ENCODE measurements at places on chromosomes 11 and 22.
A peak's percentile ranks its signal among the peaks of the same experiment; 100 is the strongest.

DNA sequence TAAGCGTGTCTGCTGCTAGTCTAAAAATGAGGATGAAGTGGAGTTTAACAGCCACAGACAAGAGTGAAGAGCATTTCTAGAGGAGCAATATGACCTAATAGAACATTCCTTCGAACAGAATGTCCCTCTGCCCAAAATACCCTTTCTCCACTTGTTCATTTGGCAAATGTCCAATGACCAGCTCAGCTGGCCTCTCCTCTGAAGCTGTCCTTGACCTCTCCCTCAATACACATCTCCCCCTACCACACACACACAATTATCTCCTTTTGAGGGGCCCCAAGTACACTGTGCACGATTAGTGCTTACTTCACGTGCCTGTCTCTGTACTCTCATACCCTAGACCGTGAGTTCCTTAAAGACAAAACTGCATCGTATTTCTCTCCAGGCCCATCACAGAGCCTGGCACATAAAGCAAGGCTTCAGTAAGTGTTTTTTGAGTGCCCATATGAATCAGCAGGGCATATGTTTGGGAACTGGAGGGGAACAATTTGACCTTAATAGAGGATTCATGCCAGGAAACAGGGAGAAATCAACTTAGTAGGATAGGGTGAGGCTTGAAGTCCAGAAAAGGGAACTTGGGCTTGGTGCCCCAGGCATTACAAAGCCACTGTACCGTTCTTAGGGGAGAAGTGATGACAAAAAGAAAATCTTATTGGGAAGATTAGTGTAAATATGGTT, 18.1 kb upstream of the NCAM1 start:
- DNase-seq, result no peak

- no peak for DNase-seq
These were observed 2.3 kb downstream of the CBX7 start for GRCh38 chr22:39149915-39150847.

DNA sequence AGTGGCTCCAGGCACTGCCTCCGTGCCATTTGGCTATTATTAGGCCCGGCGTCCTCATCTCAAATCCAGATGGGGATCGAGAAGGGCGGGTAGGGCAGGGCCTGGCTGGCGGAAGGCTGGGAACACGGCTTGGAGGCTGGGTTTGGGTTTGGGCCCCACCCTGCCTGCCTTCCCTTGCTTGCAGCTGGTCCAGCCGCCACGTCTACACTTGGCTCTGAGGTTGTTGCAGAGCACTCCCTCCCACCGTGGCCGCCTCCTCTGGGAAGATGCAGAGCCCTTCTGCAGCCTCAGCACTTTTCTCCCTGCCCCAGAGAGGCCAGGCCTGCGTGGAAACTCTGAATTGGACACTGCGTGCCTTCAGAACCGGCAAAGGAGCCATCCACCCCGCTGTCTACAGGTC, 5.2 kb upstream of the SMTN start:
- DNase-seq, result no peak

GRCh38 chr22:44538051-44538450, 40.0 kb upstream of the RTL6 start:
- no peak for DNase-seq

- DNase-seq, result peak; percentile 9
These were observed 94.1 kb downstream of the CACNA1I start for GRCh38 chr22:39664485-39665200.

DNA sequence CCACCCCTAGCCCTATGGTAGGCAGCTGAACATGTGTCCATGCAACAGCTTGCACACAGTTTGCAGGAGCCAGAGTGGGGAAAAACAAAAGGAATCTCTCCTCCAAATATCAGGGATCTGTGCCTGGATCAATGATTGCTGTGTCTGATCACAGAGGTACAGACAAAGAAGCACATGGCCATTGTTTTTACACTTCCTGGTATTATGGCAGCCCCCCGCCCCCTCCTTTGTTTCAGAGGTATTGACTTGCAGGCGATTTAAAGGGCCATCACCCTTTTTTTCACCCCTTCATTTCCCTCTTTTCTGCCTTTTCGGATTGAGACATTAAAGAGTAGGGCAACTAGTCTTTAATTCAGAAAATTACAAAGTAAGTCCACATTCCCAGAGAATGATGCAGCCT, 453.0 kb upstream of the LUZP2 start:
- DNase-seq, result no peak

DNA sequence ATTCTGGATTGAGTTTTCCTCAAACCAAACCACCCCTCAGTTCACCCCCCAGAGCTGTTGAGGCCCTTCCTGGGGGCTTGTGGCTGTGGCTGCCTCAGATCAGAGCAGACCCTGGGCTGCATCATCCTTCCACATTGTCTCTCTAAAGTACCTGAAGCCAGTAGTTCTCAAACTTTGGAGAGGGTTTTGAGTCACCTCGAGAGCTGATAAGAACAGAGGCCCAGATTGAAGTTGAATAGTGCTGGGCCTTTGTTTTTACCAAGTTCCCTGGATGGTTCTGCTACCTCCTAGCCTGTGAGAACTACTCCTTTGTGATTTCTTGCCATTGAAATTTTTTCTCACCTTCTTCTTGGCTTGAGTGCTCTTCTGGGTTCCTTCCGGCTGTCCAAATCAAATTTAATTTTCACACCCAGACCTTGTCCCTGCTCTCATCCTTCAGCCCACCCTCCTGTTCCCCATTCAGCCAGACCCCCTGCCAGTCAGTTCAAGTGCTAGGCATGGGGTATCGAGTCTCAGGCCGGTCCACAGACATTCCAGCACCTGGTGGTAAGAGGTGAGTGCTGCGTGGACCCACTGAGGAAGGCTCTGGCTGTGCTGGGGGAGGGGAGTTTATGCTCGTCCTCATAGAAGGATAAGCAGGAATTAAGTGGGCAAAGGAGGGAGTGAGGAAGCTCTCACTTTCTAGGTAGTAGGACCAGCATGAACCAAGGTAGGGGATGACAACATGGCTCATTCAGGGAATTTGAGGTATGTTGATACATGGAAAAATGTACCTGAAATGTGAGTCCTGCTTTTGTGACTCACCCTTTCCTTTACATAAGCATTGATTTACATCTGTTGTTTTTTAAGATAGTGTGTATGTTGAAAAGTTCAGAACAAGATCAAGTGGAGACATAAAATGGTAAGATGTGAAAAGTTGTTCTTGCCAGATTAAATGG, 116.5 kb downstream of the PTPRJ start:
- no peak for DNase-seq

DNA sequence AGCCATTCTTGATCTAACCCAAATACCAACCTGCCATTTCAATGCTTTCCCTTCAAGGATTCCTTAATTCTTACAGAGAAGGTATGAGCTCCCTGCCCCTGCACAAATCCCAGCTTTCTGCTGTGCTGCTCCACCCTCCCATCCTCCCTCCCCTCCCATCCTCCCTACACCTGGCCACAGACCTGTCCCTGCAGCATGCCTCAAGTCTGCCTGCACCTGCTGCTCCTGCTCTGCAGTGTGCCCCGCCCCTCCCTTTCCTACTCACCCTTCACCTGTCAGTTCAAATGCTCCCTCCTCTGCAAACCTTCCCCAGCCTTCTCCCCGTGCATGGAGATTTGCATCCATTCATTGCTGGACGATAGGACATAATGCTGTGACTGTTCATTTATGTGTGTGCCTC, 139.9 kb upstream of the NARS2 start:
- DNase-seq, result no peak

DNA sequence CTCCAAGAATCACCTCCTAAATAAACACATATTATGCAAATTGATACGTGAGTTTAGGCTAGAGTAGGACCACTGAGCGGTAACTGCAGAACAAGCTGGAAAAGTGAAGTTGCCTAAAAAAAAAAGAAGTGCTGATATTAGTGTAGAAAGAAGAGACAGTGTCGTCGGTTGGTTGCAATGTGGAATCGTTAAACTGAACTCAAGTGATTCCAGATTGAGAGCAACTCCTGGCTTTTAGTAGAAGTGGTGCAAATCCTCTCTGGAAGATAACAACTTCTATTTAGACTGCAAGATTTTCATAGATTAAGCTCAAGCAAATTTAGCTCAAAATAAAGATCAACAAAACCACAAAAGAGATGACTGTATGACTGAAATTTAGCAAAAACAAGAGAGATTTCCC, 97.0 kb upstream of the PGR start:
- no peak for DNase-seq

GRCh38 chr11:124676386-124676785, 2.7 kb downstream of the SPA17 start:
- no peak for DNase-seq

- DNase-seq, result peak; percentile 90
These were observed 3.9 kb downstream of the CD3D start for GRCh38 chr11:118338637-118339061.

DNA sequence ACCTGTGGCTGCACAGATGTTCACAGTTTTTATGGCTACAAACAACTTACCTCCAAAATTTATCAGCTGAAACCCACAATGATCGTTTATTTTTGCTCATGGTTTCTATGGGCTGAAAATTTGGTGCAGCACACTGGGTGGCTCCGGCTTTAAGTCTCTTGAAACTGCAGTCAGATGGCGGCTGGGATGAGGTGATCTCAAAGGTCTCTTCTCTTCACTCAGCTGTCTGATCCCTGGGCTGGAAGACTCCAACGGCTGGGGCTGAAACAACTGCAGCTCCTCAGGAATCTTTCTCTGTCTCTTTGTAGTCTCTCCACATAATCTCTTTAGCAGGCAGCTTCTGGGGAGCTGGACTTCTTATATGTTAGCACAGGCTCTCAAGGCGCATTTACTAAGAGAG, 117.3 kb upstream of the FAT3 start:
- DNase-seq, result no peak

DNA sequence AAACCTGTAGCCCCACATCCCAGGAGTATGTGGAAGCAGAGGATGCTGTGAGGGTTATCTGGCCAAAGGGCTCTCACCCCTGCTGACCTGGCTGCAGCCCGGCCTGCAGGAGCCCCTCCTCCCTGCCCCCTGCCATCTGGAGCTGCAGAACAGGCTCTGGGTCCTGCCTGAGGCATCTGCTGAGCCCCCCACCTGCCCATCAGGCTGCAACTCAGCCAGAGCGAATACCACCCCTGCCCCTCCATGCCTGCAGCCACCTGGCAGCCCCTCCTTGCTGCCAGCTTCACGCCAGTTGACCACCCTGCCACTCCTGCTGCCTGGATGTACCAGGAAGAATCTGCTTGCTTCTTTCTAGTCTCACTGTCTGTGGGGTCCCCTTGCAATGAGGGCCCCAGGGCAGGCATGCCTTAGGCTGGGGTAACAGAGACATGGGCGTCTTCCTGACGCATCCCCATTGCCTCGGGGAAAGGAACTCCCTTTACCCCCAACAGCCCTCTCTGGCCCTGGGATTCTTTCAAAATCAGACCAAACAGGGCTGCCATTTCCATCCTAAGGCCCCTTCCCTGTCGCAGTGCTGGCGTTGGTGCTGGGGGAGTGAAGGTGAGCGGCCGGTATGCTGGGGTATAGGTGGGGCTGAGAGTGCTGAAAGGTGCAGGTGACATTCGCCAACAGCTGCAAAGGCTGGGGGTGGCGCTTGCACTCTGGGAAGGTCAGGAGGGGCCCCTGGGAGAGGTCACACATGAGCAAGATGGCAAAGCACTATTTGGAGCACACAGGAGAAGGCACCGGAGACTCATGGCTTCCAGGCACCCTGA, 1334.6 kb downstream of the TBC1D22A start:
- DNase-seq, result no peak

DNA sequence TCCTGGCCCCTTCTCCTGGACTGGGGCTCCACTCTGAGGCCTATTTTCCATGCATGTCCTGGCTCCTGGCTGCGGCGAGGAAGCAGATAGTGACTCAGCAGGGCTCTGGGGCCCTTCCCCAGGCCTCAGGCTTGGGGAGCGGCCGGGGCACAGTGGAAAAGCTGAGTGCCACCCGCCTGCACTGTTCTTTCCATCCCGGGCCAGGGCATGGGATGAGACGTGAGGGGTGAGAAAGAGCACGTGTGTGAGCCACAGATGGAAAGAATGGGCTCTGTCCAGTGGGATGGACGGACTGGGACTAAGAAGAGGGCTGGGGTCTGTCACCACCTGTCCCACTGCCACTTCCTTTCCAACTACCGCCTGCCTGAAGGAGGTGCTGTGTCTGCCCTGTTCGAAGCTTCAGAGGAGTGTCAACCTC, 12.8 kb downstream of the SLC37A2 start:
- no peak for DNase-seq

GRCh38 chr11:60995798-60996197, 24.3 kb downstream of the CD6 start:
- DNase-seq, result no peak

DNA sequence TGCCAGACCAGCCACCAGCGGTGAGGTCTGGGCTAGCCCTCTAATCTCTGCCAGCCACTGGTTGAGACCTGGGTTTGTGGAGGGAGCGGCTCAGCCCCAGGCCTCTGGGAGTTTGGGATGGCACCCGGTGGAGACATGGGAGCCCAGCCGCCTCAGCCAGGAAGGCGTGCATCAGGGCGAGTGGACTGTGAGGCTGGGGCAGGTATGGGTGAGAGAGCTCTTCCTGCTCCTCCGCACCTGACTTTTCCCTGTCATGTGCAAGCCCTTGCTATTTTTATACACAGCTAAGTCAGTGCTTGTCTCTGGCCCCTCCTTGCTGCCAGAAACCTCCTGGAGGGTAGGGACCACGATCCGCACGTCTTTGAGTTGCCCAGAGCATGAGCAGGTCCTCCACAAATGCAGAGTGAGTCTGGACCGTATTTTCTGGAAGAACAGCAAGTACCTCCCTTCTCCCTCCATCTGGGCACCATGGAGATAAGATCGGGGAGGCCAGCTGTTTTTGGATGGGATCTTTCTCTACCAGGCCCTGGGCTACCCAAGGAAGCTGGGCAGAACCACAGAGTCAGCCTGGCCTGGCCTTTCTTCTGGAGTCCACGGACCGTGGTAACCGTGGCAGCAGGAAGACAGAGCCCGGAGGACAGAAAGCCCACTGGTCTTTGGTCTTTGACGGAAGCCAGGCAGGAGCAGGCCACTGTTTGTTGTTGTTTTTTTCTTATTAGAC, 53.3 kb downstream of the IGLL1 start:
- no peak for DNase-seq

- no peak for DNase-seq
These were observed 198.2 kb upstream of the POU2AF2 start for GRCh38 chr11:111047374-111047773.

DNA sequence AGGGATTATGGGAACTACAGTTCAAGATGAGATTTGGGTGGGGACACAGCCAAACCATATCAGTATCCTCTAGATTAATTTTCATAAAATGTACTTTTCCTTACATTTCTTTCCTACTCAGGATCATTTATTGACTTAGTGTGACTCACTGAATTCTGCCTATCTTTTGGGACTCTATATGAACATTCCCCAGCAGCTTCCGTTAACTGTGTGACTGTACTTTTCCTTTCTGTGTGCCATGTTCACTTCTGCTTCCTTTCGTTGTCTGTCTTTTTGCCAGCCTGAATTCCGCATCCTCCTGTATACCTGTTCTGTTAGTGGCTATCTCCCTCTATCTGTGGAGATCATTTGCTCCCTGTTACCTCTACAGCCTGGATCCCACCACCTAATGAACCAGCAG, 48.8 kb downstream of the SPECC1L start:
- DNase-seq, result no peak

DNA sequence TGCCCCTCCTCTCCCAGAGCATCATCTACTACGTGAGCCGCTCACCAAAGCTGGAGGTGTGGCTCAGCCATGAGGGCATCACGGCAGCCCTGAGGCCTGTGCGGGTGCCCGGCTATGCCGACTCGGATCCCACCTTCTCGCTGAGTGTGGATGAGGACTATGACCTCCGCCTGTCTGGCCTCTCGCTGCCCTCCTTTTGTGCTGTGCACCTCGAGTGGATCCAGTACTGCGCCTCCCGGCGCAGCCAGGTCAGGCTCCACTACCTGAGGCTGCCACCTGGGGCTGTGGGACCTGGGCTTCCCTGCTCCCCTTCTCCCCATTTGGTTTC, 3.8 kb upstream of the SIPA1 start:
- no peak for DNase-seq

- DNase-seq, result no peak
These were observed 23.1 kb downstream of the RGL4 start for GRCh38 chr22:23713696-23714595.

All from naive thymus-derived CD8-positive, alpha-beta T cell (primary cell).